ENCODE measurements at places on chromosomes 5 and 9. TPM values are rescaled to one million over a fixed set of nuclear protein-coding genes. Genes with fewer than 3 reads are reported as not detected.

TMEM250 gene
- total RNA-seq: 43.7 TPM

ABL1 gene
- 147 TPM for total RNA-seq

NR5A1 gene
- not detected for total RNA-seq

HAND1 gene
- not detected for total RNA-seq

PCDHGA2 gene
- 5.5 TPM for total RNA-seq

CD180 gene
- total RNA-seq: 2.2 TPM

SNCAIP gene
- total RNA-seq: 2.9 TPM

OLFM1 gene
- total RNA-seq: 27.2 TPM

LTC4S gene
- total RNA-seq: 8.2 TPM

GCNT4 gene
- total RNA-seq: 7.0 TPM

IL3 gene
- total RNA-seq: not detected

CARTPT gene
- total RNA-seq: 40.2 TPM

FUBP3 gene
- 51.3 TPM for total RNA-seq

RALGPS1 gene
- 8.4 TPM for total RNA-seq

SPAG8 gene
- 0.81 TPM for total RNA-seq

PROB1 gene
- 4.3 TPM for total RNA-seq

S1PR3 gene
- total RNA-seq: 77.9 TPM

TAL2 gene
- not detected for total RNA-seq

DPYSL3 gene
- total RNA-seq: 475 TPM

TERT gene
- not detected for total RNA-seq

Measured in gastroesophageal sphincter (tissue), 4 donors.